ENCODE measurements at places on chromosomes 5 and 9.
A peak's percentile ranks its signal among the peaks of the same experiment; 100 is the strongest.

DNA sequence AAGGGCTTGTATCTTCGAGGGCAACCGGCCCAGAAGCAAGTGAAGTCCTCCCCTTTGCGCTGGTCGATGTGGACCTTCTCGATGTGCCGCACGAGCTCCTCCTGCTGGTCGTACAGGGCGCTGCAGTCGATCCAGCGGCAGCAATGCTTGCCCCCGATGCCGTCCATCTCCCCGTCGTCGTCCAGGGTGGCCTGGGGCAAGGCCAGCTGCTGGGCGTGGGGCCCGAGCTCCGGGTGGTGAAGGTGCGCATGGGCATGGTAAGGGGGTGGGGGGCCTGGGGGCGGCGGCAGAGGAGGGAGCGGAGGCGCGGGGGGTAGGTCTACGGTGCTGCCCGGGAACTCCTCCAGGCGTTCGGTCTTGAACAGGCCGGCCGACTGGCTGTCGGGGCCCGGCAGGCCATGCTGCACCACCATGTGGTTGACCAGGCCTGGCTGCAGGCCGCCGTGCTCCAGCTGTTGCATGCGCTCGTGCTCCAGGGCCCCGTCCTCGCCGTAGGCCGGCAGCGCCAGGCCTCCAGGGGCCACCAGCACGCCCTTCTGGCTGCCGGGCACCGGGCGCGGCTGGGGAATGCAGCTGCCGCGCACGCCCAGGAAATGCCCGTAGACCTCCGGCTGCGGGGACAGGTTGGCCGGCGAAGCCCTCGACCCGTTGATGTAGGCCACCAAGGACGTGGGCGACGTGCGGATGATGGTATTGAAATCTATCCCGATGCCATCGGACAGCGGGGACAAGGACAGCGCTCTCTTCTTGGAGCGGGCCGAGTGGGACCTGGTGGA, 181.8 kb downstream of the GLIS3 start:
- DNase-seq = no peak

DNA sequence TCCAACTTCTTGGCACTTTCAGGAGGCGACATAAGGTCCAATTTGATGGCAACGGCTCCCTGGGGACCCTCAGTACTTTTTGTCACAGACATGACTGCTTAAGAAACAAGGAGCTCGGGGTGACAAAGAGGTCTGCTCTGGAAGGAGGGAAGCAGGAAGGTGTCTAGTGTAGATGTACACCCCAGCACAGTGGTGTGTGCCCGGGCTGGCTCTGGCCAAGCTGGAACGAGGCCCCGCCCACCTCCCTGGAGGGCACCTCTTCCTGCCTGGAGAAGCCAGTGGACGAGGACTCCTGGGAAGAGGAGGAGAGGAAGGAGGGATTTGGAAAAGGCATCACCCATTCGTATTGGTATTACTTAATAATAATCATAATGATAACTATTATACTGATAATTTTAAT, at the start of gene SLC36A2:
SLC36A2 (minus strand) TSS at position 191 of the 400 bp plus-strand sequence; CDS start at position 92, 99 bp downstream.
- no peak for DNase-seq

DNA sequence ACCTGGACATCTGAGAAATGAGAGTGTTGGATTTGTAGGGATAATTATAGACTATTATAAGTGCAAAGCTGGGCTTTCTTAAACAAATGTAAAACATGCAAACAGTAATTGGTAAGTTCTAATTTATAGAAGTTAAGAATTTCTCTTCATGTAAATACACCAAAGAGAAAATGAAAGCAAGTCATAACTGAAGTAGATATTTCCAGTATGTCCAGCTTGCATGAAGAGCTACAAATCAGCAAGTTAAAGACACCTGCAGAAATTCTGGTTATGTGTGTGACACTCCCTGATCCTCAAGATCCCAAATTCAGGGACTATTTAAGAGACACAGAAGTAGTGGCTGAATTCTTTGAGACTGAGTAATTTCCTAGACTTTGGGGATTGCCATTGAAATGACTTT, 308.9 kb downstream of the TLE4 start:
- DNase-seq = no peak

DNA sequence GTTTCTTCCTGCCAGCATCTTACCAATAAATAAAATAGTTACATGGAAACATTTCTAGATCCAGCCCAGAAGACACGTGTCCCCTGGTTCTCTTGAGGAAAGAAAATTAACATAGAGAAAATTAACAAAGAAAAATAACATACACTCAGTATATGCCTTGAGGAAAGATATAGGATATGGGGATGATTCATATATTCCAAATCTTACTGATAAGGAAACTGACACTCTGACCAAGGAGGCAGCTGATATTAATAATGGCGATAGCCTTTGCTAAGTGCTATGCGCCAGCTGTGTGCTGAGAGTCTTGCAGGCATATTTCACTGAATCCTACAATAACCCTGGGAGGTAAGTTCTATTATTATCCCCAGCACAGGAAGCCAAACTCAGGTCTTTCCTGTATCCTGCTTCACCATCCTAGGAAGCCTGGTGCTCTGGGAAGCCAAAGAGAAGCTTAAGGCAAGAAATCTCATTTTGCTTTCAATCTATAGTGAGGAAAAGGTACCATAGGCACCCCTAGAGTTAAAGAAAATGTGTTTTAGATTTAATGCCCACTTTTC, 302.7 kb upstream of the NREP start:
- no peak for DNase-seq

DNA sequence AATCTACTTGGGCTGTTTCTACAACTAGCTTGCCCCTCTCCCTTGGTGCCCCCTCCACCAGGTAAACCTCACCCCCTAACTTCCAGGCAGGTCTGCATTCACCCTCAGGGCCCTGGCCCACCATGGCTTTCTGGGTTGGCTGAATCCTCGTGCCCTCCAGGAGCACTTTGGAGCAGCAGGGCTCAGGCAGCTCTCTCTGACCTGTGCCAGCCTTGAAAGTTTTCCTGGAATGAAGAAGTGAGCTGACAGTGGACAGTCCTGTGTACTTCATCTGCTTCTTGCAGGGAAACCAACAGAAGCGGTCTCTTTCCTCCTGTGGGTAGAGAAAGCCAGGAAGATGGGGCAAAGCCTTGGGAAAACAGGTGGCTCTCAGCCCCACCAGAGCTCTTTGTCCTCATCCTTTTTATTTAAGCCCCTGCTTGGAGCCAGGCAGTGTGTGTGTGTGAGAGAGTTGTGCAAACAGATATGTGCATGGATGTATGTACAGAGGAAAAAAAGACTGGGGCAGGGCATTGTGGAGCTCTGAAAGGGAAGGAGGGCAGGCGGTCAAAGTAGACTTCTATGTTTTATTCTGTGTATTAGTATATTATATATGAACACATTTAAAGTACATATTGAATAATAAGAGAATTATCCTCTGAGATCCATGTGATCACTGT, 62.3 kb upstream of the SPRY4 start:
- no peak for DNase-seq

DNA sequence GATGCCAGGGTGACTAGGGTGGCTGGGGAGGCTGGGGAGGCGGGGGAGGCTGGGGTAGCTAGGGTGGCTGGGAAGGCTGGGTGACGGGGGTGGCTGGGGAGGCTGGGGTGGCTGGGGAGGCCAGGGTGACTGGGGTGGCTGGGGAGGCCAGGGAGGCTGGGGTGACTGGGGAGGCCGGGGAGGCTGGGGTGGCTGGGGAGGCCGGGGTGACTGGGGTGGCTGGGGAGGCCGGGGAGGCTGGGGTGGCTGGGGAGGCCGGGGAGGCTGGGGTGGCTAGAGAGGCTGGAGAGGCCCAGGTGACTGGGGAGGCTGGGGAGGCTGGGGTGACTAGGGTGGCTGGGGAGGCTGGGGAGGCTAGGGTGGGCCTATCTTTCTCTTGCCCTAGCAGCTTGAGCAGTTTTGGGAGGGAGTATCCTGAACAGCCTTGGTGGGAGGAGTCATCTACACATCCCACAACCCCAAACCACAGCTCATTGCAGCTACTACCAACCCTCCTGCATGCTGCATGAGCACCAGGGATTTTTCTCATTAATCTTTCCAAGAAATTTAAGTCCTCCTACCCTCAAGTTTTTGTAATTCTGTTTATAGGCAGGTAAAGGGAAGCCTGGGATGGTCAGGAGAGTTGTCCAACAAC, 203.2 kb upstream of the IRX1 start:
- DNase-seq = no peak

- DNase-seq = no peak
These were observed 7.4 kb downstream of the NFIL3 start for GRCh38 chr9:91416096-91416712.

GRCh38 chr9:114012126-114012525, 66.0 kb downstream of the AMBP start:
- DNase-seq = no peak

DNA sequence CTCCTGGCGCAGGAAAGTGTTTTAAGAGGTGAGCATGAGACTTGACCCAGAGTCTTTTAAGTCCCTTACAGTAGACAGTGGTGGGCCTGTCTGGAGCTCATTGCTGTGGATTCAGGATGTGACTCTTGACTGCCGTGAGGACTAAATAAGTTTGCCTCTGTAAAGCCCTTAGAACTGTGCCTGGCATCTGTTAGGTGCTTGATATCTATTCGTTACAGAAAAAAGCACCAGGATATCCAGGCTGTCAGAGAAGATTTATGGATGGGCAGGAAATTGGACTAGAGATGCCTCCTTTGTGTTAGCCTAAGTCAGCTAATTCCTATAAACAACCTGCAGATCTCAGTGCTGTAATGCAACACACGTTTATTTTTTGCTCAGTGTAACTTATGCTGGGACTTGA, 12.6 kb downstream of the ERGIC1 start:
- no peak for DNase-seq

DNA sequence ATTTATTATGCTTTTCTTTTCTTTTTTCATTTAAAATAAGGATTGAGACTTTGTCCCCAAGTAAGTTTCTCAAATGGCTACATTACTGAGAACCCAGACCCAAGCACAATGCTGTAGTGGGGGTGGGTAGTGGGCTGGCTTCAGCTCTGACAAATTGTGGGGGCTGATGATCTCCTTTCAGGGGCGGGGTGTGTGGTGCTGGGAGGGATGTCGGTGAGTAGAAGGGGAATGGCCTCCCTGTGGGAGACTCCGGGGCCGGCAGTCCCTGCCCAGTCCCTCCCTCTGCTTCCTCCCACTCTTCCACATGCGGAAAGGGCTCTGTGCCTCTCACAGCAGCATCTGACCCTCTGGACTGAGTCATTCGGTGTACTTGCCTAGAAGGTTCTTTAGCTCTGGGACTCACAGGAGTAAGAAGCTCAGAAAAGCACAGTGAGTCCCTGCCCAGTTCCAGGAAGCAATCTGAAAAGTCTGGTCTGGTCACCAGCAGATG, 14.3 kb downstream of the CD180 start:
- no peak for DNase-seq

GRCh38 chr5:146321571-146321970, 17.1 kb upstream of the POU4F3 start:
- no peak for DNase-seq

- no peak for DNase-seq
These were observed 127.2 kb upstream of the SLC44A1 start for GRCh38 chr9:105117234-105117633.

DNA sequence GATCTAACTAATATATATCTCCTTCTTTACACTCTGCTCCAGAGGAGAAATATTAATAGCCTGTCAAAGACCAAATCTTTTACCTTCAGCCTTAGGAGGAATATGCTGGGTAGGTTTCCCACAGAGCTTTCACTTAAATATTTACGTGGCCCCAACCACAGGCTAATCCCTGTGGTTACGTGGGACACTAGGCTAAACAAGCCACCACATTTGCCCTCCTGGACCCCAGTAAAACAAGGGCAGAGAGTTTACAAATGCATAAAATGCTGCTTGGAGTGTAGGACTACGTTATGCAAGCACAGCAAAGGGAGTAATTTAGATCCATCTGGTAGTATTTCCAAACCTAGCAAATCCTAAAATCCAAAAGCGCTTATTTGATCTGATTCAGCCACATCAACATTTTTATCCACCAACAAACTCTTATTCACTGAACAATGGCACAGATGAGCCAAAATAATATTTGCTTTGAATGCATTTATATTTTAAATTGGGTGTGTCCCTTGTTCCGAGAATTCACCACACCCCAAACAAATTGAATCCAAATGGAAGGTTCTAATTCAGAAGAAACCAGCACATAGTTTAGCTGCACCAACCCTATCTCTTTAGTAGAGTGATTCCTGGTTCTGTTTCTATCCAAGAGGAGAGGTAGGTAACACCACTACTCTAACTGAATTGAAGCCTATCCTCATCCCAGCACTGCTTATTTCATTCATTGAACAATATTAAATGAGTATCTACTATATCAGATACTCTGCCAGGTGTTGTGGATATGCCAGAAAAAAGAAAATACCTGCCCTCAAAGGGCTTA, 179.0 kb downstream of the TSSK1B start:
- no peak for DNase-seq

DNA sequence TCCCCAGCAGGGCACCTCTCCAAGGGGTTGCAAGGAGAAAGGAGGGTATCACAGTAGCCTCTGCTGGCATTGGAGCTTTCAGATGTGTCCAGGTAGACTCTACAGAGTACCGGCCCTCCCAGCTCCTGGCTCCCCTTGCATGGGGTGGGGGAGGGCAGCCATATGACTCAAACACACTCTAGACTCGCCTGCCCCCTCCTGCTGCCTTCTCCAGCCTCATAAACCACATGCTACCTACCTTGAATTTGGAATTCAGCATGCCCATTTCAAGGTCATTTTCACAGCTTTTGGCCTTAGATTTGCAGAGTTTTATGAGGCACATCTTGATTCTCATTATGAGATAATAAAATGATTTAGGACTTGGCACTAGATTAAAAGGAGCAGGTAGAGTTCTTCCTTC, 32.8 kb upstream of the SMIM32 start:
- no peak for DNase-seq

GRCh38 chr9:104494808-104495207, 9.3 kb upstream of the OR13F1 start:
- DNase-seq = peak; percentile 13

DNA sequence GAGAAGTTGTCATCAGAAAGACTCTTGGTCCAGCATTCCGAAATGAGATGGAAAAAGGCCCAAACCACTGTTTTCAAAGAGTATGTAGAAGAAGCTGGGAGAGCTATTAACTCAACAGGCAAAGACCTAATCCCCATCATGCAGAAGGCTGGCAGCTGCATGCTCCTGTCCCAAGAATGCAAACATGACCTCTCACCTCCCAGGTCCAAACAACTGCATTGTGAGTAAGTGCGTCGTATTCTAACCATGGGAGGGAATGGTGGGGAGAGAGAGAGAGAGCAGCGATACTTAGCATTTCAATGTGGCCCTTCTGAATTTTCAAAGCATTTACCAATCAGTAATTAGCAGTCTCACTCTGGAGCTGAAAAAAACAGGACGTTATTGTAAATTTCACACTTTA, 27.6 kb downstream of the TRPC7 start:
- no peak for DNase-seq

GRCh38 chr9:129237164-129237611, 59.1 kb upstream of the IER5L start:
- no peak for DNase-seq

GRCh38 chr5:27706832-27707231, 668.4 kb upstream of the CDH9 start:
- DNase-seq = no peak

Measured in NCI-H526 treated with DMSO at 0.1 percent for 48 hours (cell line).